ENCODE measurements at places on chromosomes 2 and 18. TPM values are rescaled to one million over a fixed set of nuclear protein-coding genes. Genes with fewer than 3 reads are reported as not detected.
A peak's percentile ranks its signal among the peaks of the same experiment; 100 is the strongest.

GRCh38 chr2:164412831-164413230, 208.5 kb downstream of the GRB14 start:
- H3K27ac ChIP-seq, result no peak overlapping the region
- no peaks in the 10 kb centered on the region for H3K36me3 ChIP-seq
- H3K4me3 ChIP-seq, result no peak overlapping the region
- no peaks in the 10 kb centered on the region for H3K27me3 ChIP-seq
- no peaks in the 10 kb centered on the region for H3K4me1 ChIP-seq

GRCh38 chr2:239822146-239822831, 202.9 kb downstream of the NDUFA10 start:
- no peaks in the 10 kb centered on the region for H3K27me3 ChIP-seq
- DNase-seq, result no peak
- no peak overlapping the region for H3K27ac ChIP-seq
- no peaks in the 10 kb centered on the region for H3K4me1 ChIP-seq

- no peaks in the 10 kb centered on the region for H3K36me3 ChIP-seq
- no peaks in the 10 kb centered on the region for H3K27me3 ChIP-seq
- no peak overlapping the region for H3K27ac ChIP-seq
- no peak overlapping the region for H3K4me3 ChIP-seq
- no peak for DNase-seq
Observed at GRCh38 chr2:594297-594949, 82.8 kb downstream of the TMEM18 start.

GRCh38 chr2:36404754-36405153, 49.2 kb downstream of the CRIM1 start:
- no peaks in the 10 kb centered on the region for H3K27me3 ChIP-seq
- no peak overlapping the region for H3K27ac ChIP-seq
- H3K4me1 ChIP-seq, result no peaks in the 10 kb centered on the region
- DNase-seq, result no peak

DNA sequence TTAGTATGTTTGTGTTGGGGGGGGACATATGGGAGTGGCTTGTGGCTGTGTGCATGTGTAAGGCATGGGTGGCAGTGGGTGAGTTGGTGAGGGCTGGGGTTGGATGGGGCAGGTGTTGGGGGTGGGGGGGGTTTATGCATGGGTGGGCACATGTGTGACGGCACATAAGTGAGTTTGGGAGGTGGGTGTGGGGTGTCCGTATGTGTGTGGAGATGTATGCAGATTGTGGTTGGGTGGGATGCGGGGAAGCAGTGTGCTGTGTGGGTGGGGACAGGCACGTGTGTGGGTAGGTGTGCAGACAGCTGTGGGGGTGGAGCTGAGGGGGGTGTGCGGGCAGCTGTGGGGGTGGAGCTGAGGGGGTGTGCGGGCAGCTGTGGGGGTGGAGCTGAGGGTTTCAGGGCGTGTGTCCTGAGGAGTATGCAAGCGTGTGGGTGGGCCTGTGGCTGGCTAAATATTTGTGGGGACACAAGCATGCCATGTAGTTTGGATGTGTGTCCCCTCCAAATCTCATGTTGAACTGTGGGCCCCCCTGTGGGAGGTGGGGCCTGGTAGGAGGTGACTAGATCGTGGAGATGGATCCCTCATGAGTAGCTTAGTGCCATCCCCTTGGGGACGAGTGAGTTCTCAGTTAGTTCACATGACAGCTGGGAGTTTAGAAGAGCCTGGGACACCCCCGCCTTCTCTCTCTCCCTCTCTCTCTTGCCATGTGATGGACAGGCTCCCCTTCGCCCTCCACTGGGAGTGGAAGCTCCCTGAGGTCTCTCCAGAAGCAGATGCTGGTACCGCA, 59.4 kb downstream of the ANKMY1 start:
- H3K27me3 ChIP-seq, result no peaks in the 10 kb centered on the region
- H3K36me3 ChIP-seq, result peaks cover 8% of the 10 kb centered on the region
- H3K27ac ChIP-seq, result no peak overlapping the region
- no peak for DNase-seq
- no peak overlapping the region for H3K4me3 ChIP-seq

GRCh38 chr2:173075056-173075780, 428 bp upstream of the MAP3K20 start:
- DNase-seq, result no peak
- H3K27ac ChIP-seq, result no peak overlapping the region
- H3K4me1 ChIP-seq, result peaks cover 10% of the 10 kb centered on the region
- H3K27me3 ChIP-seq, result no peaks in the 10 kb centered on the region
- H3K4me3 ChIP-seq, result peak overlapping the region; percentile 46

DNA sequence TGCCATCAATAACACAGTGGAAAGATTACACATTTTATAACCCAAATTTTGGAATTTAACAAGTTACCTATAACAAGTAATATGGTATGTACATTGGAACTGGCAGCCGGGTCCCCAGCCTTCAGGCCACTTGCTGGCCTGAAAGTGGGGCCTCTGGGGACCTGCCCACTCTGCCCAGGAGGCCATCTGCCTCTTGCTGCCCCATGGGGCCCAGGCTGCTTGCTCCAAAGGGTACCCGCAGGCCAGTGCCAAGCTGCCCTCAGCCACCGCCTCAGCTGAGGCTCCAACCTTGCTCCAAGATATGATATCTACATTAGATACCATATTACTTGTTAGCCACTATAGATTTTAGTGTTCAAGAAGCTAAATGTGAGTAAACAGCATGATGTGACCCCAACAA, 120.8 kb upstream of the TMEFF2 start:
- no peak overlapping the region for H3K27ac ChIP-seq
- no peaks in the 10 kb centered on the region for H3K27me3 ChIP-seq
- no peak overlapping the region for H3K4me3 ChIP-seq

- no peak overlapping the region for H3K4me3 ChIP-seq
- no peaks in the 10 kb centered on the region for H3K36me3 ChIP-seq
- H3K4me1 ChIP-seq, result no peaks in the 10 kb centered on the region
Observed at GRCh38 chr2:215401896-215402379, 33.9 kb downstream of the FN1 start.

DNA sequence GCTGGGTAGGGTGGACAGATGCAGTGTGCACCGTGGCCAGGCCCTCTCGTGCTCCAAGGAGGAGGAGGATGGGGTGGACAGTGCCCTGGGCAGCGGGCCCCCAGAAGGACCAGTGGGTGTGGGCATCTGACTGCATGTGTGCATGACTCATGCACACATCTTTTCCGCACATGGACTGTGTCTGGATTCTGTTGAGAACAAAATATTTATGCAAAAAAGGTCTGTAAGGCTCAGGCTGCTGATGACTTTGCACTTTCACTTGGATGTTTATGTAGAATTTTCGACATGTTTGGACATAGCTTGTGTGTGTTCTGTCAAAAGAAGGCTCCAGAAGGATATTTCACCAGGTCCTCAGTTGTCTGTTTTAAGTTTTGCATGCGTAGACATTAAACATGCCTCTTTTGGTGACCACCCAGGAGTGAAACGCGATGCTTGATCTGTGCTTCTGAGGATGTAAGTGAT, 45.6 kb downstream of the MTCL1 start:
- H3K27me3 ChIP-seq, result no peaks in the 10 kb centered on the region
- no peak overlapping the region for H3K27ac ChIP-seq
- no peak overlapping the region for H3K4me3 ChIP-seq
- no peak for DNase-seq
- peaks cover 27% of the 10 kb centered on the region for H3K4me1 ChIP-seq
- H3K36me3 ChIP-seq, result no peaks in the 10 kb centered on the region

DNA sequence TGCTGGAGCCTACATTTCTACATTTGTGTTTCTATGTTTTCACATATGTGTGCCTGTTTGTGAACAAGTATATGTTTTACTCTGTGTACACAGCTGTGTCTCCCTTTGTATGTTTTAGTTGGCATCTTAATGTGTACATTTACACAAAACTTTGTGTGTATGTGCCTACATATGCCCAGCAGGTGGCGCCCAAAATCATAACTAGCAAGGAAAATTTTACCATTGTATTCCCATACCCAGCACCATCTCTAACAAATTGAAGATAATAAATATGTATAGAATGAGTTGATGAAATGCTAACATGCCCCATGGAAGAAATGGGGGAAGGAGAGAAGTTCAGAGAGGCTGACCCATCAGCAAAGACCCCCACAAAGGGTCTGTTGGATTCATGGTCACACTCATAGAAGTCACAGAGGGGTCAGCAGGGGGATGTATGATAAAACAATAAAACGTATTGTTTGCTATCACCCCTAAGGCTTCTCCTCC, 48.1 kb downstream of the PKDCC start:
- H3K4me1 ChIP-seq, result peaks cover 54% of the 10 kb centered on the region
- H3K36me3 ChIP-seq, result no peaks in the 10 kb centered on the region

DNA sequence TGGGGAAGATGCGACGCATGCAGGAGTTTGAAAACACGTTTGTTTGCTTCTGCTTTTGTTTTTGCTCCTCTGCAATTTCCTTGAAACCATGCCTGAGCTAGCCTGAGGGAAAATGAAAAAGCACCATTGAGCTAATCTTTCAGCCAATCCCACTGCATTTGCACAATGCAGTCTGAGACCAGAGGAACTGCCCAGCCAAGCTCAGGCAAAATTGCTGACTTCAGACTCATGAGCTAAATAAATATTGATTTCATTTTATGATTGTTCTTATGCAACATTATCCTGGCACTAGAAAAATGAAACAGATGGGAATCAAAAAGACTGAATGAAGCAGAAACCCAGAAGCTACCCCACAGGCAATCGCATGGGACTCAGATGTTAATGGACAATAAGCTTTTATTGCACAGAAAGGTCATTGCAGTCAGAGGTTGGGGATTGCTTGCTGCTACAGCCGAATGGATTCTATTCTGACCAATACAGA, 37.0 kb downstream of the TPRKB start:
- no peaks in the 10 kb centered on the region for H3K4me1 ChIP-seq
- no peak overlapping the region for H3K27ac ChIP-seq
- no peaks in the 10 kb centered on the region for H3K27me3 ChIP-seq
- no peaks in the 10 kb centered on the region for H3K36me3 ChIP-seq
- no peak for DNase-seq
- H3K4me3 ChIP-seq, result no peak overlapping the region

DNA sequence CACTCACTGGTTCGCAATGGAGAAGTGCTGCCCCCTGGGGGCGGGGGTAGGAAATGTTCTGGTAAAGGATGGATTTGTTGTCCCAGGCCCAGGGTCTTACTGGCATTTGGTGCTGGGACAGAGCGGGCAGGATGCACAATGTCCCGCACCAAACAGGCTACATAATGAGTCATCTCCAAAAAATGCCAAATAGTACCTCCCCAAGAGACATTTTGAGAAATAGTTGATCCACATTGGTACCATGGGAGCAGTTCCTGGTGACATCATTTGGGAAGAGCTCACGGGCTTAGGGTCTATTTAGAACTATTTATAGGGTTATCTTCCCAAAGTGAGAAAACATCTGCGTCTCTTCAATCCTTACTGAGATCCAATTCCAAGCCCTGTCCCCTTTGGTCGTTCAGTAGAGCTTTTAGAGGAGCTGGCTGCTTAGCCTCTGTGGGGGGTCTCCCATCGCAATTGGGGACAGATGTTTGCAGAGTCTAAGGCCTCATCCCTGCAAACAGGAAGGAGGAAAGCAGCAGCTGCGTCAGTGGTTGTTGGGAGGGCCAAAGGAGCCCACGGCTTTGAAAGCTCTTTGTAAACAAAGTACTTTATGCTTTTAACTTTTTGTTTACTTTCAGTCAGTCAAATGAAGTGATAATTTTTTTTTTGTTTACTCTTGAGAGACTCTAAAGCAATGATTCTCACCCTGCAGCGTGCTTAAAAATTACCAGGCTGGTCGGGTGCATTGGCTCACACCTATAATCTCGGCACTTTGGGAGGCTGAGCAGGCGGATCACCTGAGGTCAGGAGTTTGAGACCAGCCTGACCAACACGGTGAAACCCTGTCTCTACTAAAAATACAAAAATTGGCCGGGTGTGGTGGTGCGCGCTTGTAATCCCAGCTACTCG, 49.3 kb downstream of the GREB1 start:
- no peaks in the 10 kb centered on the region for H3K4me1 ChIP-seq
- no peak overlapping the region for H3K27ac ChIP-seq
- H3K27me3 ChIP-seq, result no peaks in the 10 kb centered on the region
- DNase-seq, result peak; percentile 35

DNA sequence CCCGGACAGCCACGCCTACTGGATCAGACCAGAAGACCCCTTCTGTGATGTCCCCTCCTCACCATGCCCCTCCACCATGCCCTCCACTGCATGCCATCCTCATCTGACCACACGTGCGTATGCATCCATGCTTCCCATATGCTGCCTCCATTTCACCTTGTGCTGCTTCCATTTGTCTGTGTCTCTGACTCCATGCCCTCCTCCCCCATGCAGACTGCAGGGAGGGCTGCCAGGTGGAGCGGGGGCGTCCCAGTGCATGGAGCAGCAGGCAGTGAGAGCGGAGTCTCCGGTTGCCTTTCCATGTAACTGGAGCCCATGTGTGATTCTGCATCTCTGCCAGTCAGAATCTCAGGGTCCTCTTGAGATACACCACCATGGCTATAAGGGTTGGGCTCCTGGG, 52.6 kb downstream of the COA5 start:
- H3K27ac ChIP-seq, result no peak overlapping the region
- no peaks in the 10 kb centered on the region for H3K27me3 ChIP-seq
- peaks cover 81% of the 10 kb centered on the region for H3K36me3 ChIP-seq
- DNase-seq, result no peak

GRCh38 chr2:173521450-173522192, 166.9 kb downstream of the CDCA7 start:
- no peak overlapping the region for H3K27ac ChIP-seq
- H3K4me3 ChIP-seq, result no peak overlapping the region
- DNase-seq, result no peak
- H3K27me3 ChIP-seq, result no peaks in the 10 kb centered on the region
- no peaks in the 10 kb centered on the region for H3K36me3 ChIP-seq

DNA sequence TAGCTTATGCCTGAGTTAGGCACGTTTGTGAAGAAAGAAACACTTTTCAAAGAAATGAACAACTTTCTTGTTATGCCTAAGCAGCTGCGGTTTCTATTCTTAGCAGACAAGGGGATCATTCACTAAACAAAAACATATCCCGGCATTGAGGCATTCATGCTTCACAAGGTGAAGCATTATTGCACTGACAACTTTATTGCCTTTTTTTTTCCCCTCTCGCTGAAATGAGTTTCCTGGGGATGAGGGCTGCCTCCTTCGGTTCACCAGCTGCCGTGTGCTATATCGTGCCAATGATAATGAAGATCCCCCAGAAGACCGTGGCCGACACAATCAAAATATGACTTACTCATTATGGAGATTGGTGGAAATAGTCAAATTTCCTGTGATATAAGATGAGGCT, 288.2 kb upstream of the ST6GAL2 start:
- no peak overlapping the region for H3K4me3 ChIP-seq
- no peaks in the 10 kb centered on the region for H3K36me3 ChIP-seq
- H3K27me3 ChIP-seq, result no peaks in the 10 kb centered on the region
- no peaks in the 10 kb centered on the region for H3K4me1 ChIP-seq
- no peak overlapping the region for H3K27ac ChIP-seq

GRCh38 chr2:201116115-201116958, at the start of gene CFLAR:
TSS of gene CFLAR (plus strand) at chr2:201116164. CDS start at chr2:201129866, 13,702 bp downstream.
- H3K36me3 ChIP-seq, result no peaks in the 10 kb centered on the region
- H3K27ac ChIP-seq, result peak within 1 kb of the TSS; percentile 91
- DNase-seq, result peak; percentile 87
- H3K4me3 ChIP-seq, result peak within 1 kb of the TSS; percentile 78
- peaks cover 38% of the 10 kb centered on the region for H3K4me1 ChIP-seq

Gene LYPD1
- not detected for total RNA-seq

Gene MC2R
- total RNA-seq, result not detected

Gene GKN1
- not detected for total RNA-seq

Gene APCDD1
- total RNA-seq, result not detected

Gene HOXD1
- total RNA-seq, result not detected

Gene SUMO1
- 53.2 TPM for total RNA-seq

Gene ANKRD36B
- 76.6 TPM for total RNA-seq

Gene TMEM198
- total RNA-seq, result 0.67 TPM

Gene GATA6
- not detected for total RNA-seq

Gene YPEL5
- 88.4 TPM for total RNA-seq

Gene ASIC4
- total RNA-seq, result 0.09 TPM
